Cortex of kidney (tissue), 1 donor: ENCODE measurements at places on chromosomes 13 and 19.

GRCh38 chr19:32256341-32256975 is 89.0 kb upstream of the ZNF507 start:
- DNase-seq: no peak

DNA sequence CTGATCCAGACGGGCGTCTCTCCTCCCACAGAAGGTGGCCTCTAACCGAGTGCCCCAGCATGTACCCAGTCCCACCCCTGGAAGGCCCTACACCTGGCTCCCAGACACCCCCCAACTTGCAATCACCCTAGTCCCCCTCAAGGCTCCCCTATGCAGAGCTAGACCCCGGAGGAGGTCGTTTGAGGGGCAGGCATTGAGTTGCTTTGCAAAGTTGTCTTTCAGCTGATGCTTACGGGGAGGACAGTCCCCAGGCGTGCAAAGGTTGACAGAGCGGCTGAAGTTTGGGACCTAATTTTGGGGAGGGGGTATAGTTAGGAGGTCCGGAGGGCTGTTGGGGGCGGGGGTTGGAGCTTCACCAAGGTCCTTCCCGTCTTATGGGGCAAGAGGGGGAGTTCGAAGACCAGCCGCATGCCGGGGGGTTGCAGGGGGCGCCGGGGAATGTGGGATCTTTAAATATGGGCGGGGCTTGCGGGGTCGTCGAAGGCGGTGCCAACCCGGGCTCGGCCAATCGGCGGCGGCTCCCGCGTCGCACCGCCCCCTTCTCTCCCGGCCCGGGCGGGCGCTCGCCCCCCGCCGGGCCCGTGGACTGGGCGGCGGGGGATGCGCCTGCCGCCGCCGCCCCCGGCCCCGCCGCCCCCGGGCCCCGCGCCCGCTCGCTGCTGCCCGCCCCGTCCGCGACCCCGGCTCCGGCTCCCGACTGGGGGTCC is at the start of gene KCNN1:
KCNN1 (plus strand) TSS at position 558 of the 707 bp plus-strand sequence. CDS start 6,782 bp downstream, outside the sequence.
- DNase-seq: no peak

GRCh38 chr19:47228168-47228936 is 2.6 kb downstream of the BBC3 start:
- no peak for DNase-seq

DNA sequence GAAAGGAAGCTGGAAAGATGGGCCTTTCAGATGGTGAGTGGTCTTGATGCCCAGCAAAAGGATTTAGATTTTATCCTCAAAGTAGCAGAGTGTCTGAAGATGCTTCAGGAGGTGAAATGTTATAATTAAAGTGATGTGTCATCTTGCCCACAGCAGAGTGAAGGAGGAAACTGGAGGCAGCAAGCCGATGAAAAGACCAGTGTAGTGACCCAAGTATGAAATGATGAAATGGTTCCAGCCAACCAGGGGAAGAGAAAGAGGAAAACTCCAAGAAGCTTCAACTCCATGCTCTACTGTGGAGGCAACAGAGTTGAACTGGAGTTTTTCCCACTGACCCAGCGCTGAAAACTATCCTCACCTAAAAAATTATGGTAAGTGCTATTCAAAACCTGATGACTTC is 66.7 kb downstream of the FOXO1 start:
- no peak for DNase-seq

- no peak for DNase-seq
Observed at GRCh38 chr19:35306473-35307246, 14.7 kb downstream of the MAG start.
